ENCODE measurements at places on chromosomes 4 and X.
A peak's percentile ranks its signal among the peaks of the same experiment; 100 is the strongest.

GRCh38 chr4:77263247-77263646 lies 106.2 kb downstream of the CCNG2 start:
- H3K36me3 ChIP-seq, result no peaks in the 10 kb centered on the region
- no peaks in the 10 kb centered on the region for H3K27me3 ChIP-seq
- H3K4me1 ChIP-seq, result no peaks in the 10 kb centered on the region
- H3K4me3 ChIP-seq, result no peak overlapping the region
- no peak overlapping the region for H3K27ac ChIP-seq

- H3K36me3 ChIP-seq, result no peaks in the 10 kb centered on the region
- DNase-seq, result no peak
- H3K4me3 ChIP-seq, result no peak overlapping the region
- H3K27me3 ChIP-seq, result peaks cover 32% of the 10 kb centered on the region
Measured at GRCh38 chr4:185729391-185729804, 82.6 kb downstream of the SORBS2 start.

- no peak overlapping the region for H3K4me3 ChIP-seq
- H3K27ac ChIP-seq, result no peak overlapping the region
- H3K4me1 ChIP-seq, result no peaks in the 10 kb centered on the region
- DNase-seq, result no peak
- no peaks in the 10 kb centered on the region for H3K36me3 ChIP-seq
Measured at GRCh38 chr4:789571-790465, 36.1 kb downstream of the CPLX1 start.

- no peaks in the 10 kb centered on the region for H3K36me3 ChIP-seq
- no peaks in the 10 kb centered on the region for H3K27me3 ChIP-seq
- no peak overlapping the region for H3K4me3 ChIP-seq
- H3K4me1 ChIP-seq, result no peaks in the 10 kb centered on the region
- H3K27ac ChIP-seq, result no peak overlapping the region
- no peak for DNase-seq
Measured at GRCh38 chr4:36333303-36333877, 52.0 kb downstream of the DTHD1 start.

DNA sequence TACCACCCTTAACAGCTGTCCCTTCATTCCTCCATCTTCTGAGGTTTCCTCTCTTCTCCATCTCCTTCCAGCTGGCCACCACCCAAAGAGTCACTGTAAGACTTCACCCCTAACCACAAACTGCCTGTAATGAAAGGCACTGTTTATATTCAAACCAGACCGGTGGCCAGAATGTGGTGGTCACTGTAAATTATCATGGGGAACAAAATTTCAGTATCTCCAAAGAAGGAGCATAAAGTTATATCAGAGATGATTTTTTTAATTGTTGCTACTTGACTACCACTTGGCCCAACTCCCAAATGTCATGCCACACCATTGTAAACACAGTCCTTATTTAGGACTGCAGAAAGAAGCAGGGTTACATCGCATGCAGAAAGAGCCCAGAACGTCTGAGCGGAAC lies 44.8 kb downstream of the SMARCA1 start:
- no peak overlapping the region for H3K4me3 ChIP-seq
- H3K36me3 ChIP-seq, result peaks cover 11% of the 10 kb centered on the region
- H3K27me3 ChIP-seq, result no peaks in the 10 kb centered on the region
- H3K4me1 ChIP-seq, result peaks cover 3% of the 10 kb centered on the region

DNA sequence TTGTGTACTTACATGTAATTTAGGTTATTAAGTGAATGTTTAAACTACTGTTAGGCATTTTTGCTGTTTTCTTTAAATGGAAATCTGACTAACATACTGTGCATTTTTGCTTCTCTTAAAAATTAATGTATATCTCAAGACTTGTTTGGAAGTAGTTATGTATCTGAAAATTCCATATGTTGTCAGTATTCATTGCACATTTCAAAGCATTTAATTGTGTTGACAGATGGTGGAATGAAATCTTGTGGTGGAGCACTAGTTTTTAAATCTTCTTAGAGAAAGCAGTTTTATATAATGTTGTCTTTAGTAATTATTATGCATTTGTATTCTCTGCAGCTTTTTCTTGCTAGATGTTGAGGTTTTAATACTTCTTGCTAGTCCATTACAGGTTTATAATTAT lies 71.5 kb upstream of the MSANTD1 start:
- H3K4me3 ChIP-seq, result no peak overlapping the region
- no peak for DNase-seq
- H3K27ac ChIP-seq, result no peak overlapping the region
- H3K4me1 ChIP-seq, result peaks cover 10% of the 10 kb centered on the region
- no peaks in the 10 kb centered on the region for H3K27me3 ChIP-seq

DNA sequence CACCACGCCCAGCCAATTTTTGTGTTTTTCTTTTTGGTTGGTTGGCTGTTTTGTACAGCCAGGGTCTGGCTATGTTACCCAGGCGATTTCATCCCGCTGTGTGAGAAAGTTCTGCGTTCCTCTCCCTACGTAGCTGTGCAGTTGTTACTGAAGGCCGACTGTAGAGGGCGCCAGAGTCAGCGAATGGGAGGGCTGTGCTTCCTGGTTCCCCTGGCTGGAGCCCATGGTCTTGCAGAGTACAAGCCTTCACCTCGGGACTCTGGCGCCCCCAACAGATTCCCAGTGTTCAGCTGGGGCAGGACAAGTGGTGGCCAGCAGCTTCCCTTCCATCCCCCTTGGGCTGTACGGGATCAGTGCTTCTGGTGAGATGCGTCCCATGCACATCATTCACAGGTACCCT lies 5.6 kb upstream of the CT45A1 start:
- H3K4me3 ChIP-seq, result no peak overlapping the region
- DNase-seq, result no peak
- H3K27me3 ChIP-seq, result no peaks in the 10 kb centered on the region
- H3K27ac ChIP-seq, result no peak overlapping the region

GRCh38 chr4:96356591-96357370 lies 516.9 kb downstream of the PDHA2 start:
- no peaks in the 10 kb centered on the region for H3K27me3 ChIP-seq
- H3K4me1 ChIP-seq, result no peaks in the 10 kb centered on the region
- H3K4me3 ChIP-seq, result no peak overlapping the region
- no peaks in the 10 kb centered on the region for H3K36me3 ChIP-seq
- no peak overlapping the region for H3K27ac ChIP-seq
- DNase-seq, result no peak

GRCh38 chr4:147407261-147408045 lies 73.4 kb upstream of the EDNRA start:
- no peak overlapping the region for H3K4me3 ChIP-seq
- DNase-seq, result no peak
- H3K27me3 ChIP-seq, result no peaks in the 10 kb centered on the region
- no peak overlapping the region for H3K27ac ChIP-seq

DNA sequence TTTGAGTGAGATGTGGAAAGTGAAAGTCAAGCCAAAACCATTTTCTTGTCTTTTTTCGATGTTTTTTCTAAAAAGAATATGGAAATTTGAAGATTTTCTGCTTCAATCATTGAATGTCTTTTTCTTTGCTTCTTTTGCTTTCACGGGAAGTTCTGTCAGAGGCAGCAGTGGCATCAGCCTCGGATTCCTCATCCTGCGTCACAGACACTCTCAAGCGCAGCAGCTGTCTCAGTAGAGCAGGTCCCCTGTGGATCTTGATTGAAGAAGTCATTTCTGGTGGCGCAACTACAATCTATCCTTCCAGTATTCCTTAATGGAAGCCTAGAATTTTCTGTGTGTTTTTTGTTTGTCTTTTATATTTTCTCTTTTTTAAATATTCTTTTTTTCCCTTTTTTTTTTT lies 52.7 kb upstream of the NEIL3 start:
- no peak overlapping the region for H3K27ac ChIP-seq
- no peak overlapping the region for H3K4me3 ChIP-seq
- no peaks in the 10 kb centered on the region for H3K36me3 ChIP-seq
- no peaks in the 10 kb centered on the region for H3K4me1 ChIP-seq
- no peak for DNase-seq
- H3K27me3 ChIP-seq, result no peaks in the 10 kb centered on the region

DNA sequence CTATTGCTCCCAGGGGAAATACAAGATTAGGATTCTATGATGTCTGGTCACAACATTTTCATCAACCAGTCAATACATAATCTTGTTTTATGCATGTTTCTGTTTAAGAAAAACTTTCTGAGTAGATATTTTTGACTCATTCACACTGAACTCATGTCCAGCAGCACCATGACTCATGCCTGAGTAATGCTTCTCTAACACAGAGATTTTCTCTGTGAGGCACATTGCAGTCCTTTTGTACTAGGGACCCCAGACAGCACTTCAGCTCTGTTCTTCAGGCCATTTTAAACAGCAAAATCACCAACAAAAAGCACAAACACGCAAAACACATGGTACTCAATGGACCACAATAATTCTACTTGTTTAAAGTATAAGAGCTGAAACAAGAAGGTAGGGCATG lies 83.6 kb downstream of the MXRA5 start:
- H3K4me3 ChIP-seq, result no peak overlapping the region
- no peaks in the 10 kb centered on the region for H3K4me1 ChIP-seq
- peak overlapping the region; percentile 59 for H3K27ac ChIP-seq
- peak; percentile 90 for DNase-seq
- no peaks in the 10 kb centered on the region for H3K27me3 ChIP-seq
- no peaks in the 10 kb centered on the region for H3K36me3 ChIP-seq

GRCh38 chr4:111986095-111986494 lies 159.2 kb upstream of the FAM241A start:
- DNase-seq, result no peak
- H3K27me3 ChIP-seq, result no peaks in the 10 kb centered on the region
- no peaks in the 10 kb centered on the region for H3K36me3 ChIP-seq
- H3K4me1 ChIP-seq, result no peaks in the 10 kb centered on the region
- H3K4me3 ChIP-seq, result no peak overlapping the region

DNA sequence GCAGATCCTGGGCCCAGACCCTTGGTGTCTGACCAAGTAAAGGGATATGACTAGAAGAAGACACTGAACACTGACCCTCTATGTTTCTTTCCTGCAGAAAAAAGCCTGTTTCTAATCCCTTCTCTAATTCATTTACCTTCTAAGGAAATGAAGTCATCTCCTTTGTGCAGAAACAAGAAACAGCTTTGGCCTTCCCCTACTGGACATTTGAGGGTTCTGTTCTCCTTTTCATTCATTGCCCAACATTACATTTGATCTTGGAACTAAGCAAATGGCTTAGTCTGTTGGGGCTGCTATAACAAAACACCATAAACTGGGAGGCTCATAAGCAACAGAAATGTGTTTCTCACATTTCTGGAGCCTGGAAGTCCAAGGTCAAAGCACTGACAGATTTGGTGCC lies 20.0 kb downstream of the HCCS start:
- no peak overlapping the region for H3K4me3 ChIP-seq
- no peaks in the 10 kb centered on the region for H3K27me3 ChIP-seq
- no peaks in the 10 kb centered on the region for H3K36me3 ChIP-seq

- no peaks in the 10 kb centered on the region for H3K36me3 ChIP-seq
- H3K4me1 ChIP-seq, result peaks cover 15% of the 10 kb centered on the region
- peak overlapping the region; percentile 97 for H3K27ac ChIP-seq
Measured at GRCh38 chr4:76831711-76832373, 66.1 kb downstream of the SOWAHB start.

DNA sequence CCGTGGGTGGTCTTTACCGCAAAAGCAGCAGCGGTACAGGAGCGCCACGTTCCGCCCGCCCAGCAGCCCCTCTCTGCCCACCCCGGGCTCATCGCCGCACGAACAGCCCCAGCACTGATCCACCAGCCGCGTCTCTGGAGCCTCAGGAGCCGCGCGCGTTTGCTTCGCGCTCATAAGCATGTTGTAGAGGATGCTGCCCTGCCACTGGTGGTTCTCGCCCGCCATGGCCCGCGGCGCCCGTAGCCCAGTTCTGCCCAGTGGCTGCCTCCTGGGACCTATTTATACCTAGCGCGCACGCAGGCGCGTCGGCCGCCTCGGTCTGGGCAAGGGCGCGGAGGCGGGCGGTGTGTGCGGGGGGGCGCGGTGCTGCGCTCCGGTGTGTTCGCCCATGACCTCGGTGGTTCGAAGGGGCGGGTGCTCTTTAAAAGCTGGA lies at the start of gene NR0B1:
Gene NR0B1 (minus strand): TSS at position 252 of the 433 bp plus-strand sequence. CDS start 27 bp downstream, at position 225.
- H3K4me3 ChIP-seq, result no peak within 1 kb of the TSS
- H3K27ac ChIP-seq, result no peak within 1 kb of the TSS
- no peak for DNase-seq
- H3K36me3 ChIP-seq, result no peaks in the 10 kb centered on the region
- no peaks in the 10 kb centered on the region for H3K4me1 ChIP-seq

GRCh38 chrX:41452565-41453356 lies 5.6 kb downstream of the NYX start:
- peaks cover 2% of the 10 kb centered on the region for H3K4me1 ChIP-seq
- peaks cover 2% of the 10 kb centered on the region for H3K27me3 ChIP-seq
- H3K4me3 ChIP-seq, result no peak overlapping the region
- peak; percentile 45 for DNase-seq
- H3K27ac ChIP-seq, result peak overlapping the region; percentile 64
- no peaks in the 10 kb centered on the region for H3K36me3 ChIP-seq

- peaks cover 46% of the 10 kb centered on the region for H3K4me1 ChIP-seq
- H3K27me3 ChIP-seq, result no peaks in the 10 kb centered on the region
- peak overlapping the region; percentile 76 for H3K27ac ChIP-seq
- DNase-seq, result peak; percentile 90
- no peaks in the 10 kb centered on the region for H3K36me3 ChIP-seq
Measured at GRCh38 chr4:98516042-98516440, 142.4 kb downstream of the TSPAN5 start.

- no peak for DNase-seq
- H3K27ac ChIP-seq, result no peak overlapping the region
- H3K4me3 ChIP-seq, result no peak overlapping the region
- no peaks in the 10 kb centered on the region for H3K36me3 ChIP-seq
- H3K27me3 ChIP-seq, result no peaks in the 10 kb centered on the region
- no peaks in the 10 kb centered on the region for H3K4me1 ChIP-seq
Measured at GRCh38 chr4:162347842-162348213, 184.0 kb upstream of the FSTL5 start.

- H3K36me3 ChIP-seq, result no peaks in the 10 kb centered on the region
- peaks cover 2% of the 10 kb centered on the region for H3K27me3 ChIP-seq
- DNase-seq, result no peak
- H3K4me3 ChIP-seq, result no peak overlapping the region
Measured at GRCh38 chr4:68299492-68300457, 50.1 kb downstream of the YTHDC1 start.

DNA sequence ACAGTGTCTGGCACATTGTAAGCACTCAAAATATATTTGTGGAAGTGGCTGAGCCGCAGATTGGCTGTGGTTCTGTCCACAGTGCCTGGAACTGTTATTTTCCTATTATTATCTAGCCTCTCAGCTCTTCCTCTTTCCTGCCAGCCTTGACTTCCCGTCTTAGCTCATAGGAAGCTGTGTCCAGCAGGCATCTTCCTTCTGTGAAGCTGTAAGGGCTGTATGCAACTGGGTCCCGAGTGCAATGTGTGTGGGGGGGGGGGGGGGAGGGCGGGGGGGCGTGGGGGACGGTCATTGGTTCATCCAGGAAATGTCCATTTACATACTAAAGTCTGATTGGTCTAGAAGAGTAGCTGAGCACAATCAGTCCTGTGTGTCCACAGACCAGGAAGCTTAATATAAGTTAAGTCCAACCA lies 210.7 kb downstream of the PDGFRA start:
- peaks cover 15% of the 10 kb centered on the region for H3K27me3 ChIP-seq
- no peak overlapping the region for H3K4me3 ChIP-seq
- no peaks in the 10 kb centered on the region for H3K36me3 ChIP-seq
- no peak overlapping the region for H3K27ac ChIP-seq
- peak; percentile 41 for DNase-seq
- no peaks in the 10 kb centered on the region for H3K4me1 ChIP-seq

- no peaks in the 10 kb centered on the region for H3K4me1 ChIP-seq
- no peaks in the 10 kb centered on the region for H3K27me3 ChIP-seq
- no peaks in the 10 kb centered on the region for H3K36me3 ChIP-seq
Measured at GRCh38 chrX:79440336-79440735, 73.2 kb upstream of the ITM2A start.

Measured in IMR-90 (cell line).